Mesothelial cell of epicardium (in vitro differentiated cells): ENCODE measurements at places on chromosomes 6 and 20. TPM values are rescaled to one million over a fixed set of nuclear protein-coding genes. Genes with fewer than 3 reads are reported as not detected.

GRCh38 chr20:6732001-6732447 is 35.5 kb upstream of the BMP2 start:
- no peak overlapping the region for H3K27ac ChIP-seq
- H3K27me3 ChIP-seq, result no peaks in the 10 kb centered on the region
- no peak overlapping the region for H3K4me3 ChIP-seq
- H3K4me1 ChIP-seq, result peaks cover 14% of the 10 kb centered on the region
- no peaks in the 10 kb centered on the region for H3K36me3 ChIP-seq

DNA sequence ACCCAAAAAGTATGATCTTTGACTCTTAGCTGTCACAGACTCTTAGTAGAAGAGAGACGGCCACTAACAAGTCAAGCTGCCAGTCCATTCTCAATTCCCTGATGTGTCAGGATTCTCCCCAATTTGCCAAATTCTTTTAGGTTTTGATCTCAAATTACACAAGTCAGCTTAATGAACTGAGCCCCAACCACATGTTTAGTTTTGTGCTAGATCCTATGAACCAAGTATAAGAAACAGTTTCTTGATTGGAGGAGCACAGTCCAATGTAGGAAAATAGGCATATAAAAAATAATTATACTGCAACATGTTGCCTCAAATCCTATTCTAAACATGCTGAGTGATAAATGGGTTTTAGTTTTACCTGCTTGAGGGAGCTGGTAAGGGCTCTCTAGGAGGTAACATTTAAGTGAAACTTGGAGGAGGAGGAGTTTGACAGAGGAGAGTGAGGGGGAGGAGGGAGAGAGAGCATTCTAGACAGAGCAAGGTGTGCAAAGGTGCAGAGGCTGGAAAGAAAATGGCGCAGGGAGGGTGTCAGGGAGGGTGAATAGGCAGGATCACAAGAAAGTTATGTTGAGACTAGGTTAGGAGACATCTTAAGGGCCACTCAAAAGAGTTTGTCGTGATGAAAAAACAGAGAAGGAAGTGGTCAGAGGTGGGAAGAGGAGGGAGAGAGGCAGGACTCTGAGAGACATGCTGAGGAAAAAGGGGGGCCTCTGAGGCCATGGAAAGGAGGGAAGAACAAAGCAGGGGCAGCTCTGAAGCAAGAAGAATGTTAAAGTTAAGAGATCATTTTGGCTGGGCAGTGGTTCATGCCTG is 22.8 kb upstream of the FAM83C start:
- peak overlapping the region; percentile 5 for H3K27ac ChIP-seq
- H3K27me3 ChIP-seq, result no peaks in the 10 kb centered on the region
- peaks cover 15% of the 10 kb centered on the region for H3K36me3 ChIP-seq
- H3K4me3 ChIP-seq, result no peak overlapping the region

FAM209A gene
- 0.34 to 1.3 TPM (median 0.55 TPM) in 3 replicates for total RNA-seq

- no peak for DNase-seq
- peaks cover 9% of the 10 kb centered on the region for H3K4me1 ChIP-seq
- peak overlapping the region; percentile 17 for H3K27ac ChIP-seq
- H3K27me3 ChIP-seq, result no peaks in the 10 kb centered on the region
- no peaks in the 10 kb centered on the region for H3K36me3 ChIP-seq
Observed at GRCh38 chr6:37160922-37161778, 8.8 kb upstream of the PIM1 start.

- no peak for DNase-seq
- no peaks in the 10 kb centered on the region for H3K27me3 ChIP-seq
- no peak overlapping the region for H3K27ac ChIP-seq
- no peak overlapping the region for H3K4me3 ChIP-seq
- H3K4me1 ChIP-seq, result peaks cover 2% of the 10 kb centered on the region
Observed at GRCh38 chr6:44110005-44110676, 17.1 kb downstream of the MRPL14 start.

- no peak for DNase-seq
- H3K27me3 ChIP-seq, result no peaks in the 10 kb centered on the region
- no peak overlapping the region for H3K4me3 ChIP-seq
- no peak overlapping the region for H3K27ac ChIP-seq
Observed at GRCh38 chr6:101605874-101606273, 212.4 kb downstream of the GRIK2 start.

CST7 gene
- not detected in 3 replicates for total RNA-seq
